ENCODE measurements at places on chromosomes 3 and 15.

- no peak for DNase-seq
These were observed 604.9 kb upstream of the AGTR1 start for GRCh38 chr3:148092624-148093347.

DNA sequence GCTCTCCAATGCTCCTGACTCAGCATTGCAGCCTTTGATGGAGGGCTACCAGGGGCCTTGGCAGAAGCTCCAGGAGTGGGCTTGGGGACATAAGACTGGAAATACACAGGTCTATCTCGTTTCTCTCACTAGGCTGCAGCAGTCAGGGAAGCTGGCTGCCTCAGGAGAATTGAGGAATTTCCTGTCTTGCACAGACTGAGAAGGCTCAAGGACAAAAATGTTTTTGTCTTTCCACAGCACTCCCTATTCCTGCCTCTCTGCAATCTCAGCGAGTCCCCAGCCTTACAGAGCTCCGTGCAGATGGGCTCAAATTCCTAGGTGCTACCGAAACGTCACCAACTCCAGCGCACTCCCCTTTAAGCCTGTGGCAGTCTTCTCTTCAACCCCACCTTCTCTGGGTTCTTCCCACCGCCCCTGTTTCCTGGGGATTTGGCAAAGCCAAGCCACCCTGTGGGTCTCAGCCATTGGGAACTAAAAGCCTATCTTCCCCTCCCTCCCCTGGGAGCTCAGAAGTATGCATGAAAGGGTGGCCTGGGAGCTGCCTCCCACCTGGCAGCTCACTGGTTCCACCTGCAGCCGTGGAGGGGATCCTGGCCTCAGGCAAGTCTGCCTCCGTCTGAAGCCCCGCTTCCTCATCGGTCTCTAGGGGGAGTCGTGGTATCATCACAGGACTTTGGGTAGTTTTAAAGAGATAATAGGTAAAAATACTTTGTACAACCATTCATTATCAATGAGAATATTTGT lies 322.6 kb upstream of the FRG2C start:
- DNase-seq = no peak

DNA sequence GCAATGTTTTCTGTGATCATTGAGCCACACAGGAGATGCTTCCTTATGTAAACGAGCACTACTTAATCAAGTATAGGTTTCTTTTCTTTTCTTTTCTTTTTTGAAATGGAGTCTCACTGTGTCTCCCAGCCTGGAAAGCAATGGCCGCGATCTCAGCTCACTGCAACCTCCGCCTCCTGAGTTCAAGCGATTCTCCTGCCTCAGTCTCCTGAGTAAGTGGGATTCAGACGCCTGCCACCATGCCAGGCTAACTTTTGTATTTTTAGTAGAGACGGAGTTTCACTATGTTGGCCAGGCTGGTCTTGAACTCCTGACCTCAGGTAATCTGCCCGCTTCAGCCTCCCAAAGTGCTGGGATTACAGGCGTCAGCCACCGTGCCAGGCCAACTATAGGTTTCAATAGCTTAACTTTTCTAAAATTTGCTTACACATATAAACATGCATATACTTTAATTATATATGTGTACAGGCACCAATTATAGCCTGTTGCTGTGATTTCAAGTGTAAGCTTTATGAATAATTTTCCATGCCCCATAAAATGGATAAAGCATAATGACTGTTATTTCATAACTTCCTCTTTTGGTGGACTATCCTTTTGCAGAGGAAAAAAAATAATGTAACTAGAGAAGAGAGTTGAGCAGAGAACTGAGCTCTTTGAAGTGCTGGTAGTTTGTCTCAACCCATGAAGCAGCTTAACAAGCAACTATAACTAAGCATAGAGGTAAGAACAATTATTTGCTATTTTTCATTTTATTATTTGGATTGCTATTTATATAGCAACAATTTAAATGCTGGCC lies 24.8 kb upstream of the MBNL1 start:
- DNase-seq = no peak

DNA sequence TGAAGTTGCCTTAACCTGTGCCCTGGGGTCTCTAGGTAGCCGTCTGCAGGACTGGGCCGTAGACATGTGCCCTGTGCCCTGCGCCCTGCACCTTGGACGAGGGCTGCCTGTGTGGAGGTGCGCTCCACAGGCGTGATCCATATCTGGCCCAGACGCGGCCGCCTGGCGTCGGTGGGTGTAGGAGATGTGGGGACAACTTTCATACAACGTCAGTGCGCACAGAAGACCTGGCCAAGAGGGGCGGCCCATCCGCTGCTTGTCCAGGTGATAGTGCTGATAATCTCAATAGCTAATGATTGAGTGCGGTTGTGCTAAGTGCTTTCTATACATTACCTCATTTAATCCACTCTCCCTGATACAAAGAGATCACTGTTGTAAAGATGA lies 665 bp upstream of the RASGRP1 start:
- DNase-seq = no peak

DNA sequence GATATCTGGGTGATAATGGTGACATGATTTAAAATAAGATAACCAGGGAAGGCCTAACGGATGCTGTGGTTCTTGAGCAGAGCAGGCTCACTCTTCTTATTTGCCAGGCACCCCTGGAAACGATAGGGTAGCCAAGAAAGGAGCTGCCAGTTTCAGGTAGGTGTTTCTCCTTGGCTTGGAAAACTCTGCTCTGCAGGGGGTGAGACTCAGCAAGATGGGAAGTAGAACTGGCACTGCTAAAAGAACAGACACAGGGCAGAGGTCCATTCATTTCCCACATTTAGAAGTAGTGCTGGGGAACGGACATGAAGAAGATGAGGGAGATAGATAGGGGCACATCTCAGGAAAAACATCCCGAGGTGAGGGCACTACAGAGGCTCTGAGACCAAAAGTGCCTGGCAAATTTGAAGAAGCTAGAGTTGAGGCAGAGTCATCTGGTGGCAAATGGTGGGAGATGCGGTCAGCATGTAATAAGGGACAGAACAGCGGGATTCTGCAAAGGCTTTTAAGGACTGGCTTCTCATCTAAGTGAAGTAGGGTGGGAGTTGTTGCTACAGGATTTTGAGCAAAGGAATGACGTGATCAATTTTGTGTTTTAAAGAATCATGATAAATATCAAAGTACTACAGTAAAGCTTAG lies 323.4 kb upstream of the PLSCR5 start:
- no peak for DNase-seq

DNA sequence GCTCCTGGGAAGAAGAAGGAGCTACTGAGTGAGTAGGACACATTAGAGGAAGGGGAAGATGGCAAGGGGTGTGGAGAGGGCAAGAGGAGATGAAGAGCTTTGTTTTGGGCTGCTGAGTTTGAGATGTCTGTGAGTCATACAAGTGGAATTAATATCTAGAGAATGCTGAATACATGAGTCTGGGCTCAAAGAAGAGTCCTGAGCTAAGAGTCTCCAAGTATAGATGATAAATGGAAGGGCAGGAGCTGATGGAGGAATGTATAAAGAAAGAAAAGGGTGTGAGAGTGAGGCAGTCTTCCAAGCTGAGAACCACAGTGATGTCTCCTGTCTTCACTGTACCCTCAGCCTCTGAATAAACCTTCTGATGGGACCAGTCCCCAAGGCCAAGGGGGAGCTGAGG lies 205.5 kb upstream of the MRPL3 start:
- no peak for DNase-seq

- no peak for DNase-seq
These were observed 13.9 kb upstream of the LRRC15 start for GRCh38 chr3:194383276-194383940.

DNA sequence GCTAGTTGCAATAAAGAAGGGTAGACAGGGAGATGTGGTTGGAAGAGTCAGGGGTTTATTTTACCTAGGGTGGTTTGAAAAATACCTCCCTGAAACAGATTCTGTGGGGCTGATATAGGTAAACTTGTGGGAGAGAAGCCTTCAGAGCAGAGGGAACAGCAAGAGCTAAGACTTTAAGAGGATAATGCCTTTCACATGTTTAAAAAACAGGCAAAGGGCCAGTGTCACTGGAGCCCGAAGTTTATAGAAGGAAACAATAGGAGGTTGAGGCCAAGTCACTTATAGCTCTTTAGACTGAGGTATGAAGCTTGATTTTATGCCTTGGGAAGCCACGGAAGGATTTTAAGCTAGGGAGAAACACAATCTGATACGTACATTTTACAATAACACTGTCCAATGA lies 448.7 kb downstream of the TAFA4 start:
- DNase-seq = no peak

GRCh38 chr3:16797831-16798230 lies 86.9 kb upstream of the PLCL2 start:
- no peak for DNase-seq

GRCh38 chr3:130537673-130538304 lies 20.8 kb downstream of the COL6A6 start:
- no peak for DNase-seq

DNA sequence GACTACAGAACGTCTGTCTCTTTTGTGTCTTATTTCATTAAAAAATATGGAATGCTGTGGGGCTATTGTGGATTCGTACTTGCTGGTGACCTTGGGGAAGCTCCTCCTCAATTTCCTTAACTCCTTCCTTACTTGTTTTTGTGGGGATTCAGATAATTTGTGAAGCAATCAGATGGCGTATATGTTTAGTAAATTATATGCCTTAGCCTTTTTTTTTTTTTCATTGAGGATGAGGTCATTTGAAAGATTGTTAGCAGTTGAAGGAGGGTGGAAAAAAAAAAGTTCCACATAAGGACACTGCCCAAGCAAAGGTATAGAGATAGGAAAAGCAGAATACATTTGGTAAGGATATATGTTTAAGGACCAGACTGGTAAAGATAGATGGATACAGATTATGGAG lies 3.3 kb downstream of the RNF13 start:
- no peak for DNase-seq

DNA sequence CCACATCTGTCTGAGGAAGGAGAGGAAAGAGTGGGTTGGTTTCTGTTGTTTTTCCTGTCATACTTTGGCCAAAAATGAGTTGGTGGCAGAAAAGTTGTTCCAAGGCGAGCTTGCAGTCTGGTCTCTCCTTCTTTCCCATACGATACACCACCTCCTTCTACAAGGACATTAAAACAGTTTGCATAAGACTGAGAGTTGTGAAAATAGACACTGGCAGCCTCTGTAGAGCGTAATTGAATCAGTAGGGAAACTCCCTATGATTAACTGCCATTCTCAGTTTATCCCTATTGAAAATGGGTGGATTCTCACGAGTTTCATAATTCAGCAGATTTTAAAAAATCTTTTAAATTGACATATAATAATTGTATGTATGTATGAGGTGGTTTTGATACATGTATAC lies 3.7 kb upstream of the LSG1 start:
- DNase-seq = no peak

- DNase-seq = no peak
These were observed 276.7 kb upstream of the RARB start for GRCh38 chr3:25151281-25151902.

DNA sequence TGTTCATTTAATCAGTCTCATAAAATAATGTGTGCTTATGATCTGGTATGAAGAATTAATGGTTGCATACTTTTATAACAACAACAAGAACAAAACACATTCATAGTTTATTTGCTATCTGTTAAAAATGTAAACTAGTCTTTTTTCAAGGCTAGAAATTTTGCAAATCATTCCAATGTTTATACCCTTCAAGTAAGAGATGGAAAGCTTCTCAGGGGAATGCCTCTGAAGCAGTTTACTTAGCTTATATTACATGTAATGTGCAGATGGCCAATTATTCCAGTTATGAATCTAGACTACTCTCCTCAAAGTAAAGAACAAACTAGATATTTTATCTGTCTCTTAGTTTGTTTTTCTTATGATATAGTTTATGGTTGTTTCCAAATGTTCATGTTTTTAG lies 575.4 kb downstream of the NAALADL2 start:
- no peak for DNase-seq

GRCh38 chr3:155736381-155736780 lies 8.5 kb downstream of the PLCH1 start:
- DNase-seq = no peak

DNA sequence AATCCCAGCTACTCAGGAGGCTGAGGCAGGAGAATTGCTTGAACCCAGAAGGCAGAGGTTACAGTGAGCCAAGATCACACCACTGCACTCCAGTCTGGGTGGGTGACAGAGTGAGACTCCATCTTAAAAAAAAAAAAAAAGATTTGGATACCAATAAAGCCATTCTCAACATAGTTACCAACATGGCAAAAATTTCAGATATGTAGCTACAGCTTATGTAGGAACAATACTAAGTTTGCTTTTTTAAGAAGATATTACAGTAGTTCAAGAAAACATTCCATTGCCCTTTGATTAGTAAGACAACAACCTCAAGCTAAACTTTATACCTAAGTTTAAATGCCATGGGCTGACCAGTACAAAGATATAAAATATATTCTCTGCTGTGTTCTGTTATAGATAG lies 34.4 kb downstream of the ZNF106 start:
- no peak for DNase-seq

DNA sequence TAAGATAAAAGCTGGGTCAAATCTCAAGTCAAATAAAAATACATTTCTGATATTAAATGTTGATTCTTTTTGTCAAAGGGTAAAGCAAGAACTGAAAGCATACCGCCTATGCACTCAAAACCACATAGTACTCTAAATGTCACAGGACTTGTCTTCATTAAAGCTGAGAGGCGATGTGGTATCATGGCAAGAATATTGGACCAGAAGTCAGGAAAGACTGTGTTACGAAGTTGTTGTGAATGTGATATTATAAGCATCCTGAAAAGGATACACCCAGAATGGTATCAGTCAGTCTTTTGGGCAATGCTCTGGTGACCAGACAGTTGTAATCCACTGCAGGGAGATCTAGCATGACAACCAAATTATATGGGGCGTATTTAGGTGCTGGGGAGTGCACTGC lies 33.8 kb downstream of the TIGIT start:
- DNase-seq = no peak

DNA sequence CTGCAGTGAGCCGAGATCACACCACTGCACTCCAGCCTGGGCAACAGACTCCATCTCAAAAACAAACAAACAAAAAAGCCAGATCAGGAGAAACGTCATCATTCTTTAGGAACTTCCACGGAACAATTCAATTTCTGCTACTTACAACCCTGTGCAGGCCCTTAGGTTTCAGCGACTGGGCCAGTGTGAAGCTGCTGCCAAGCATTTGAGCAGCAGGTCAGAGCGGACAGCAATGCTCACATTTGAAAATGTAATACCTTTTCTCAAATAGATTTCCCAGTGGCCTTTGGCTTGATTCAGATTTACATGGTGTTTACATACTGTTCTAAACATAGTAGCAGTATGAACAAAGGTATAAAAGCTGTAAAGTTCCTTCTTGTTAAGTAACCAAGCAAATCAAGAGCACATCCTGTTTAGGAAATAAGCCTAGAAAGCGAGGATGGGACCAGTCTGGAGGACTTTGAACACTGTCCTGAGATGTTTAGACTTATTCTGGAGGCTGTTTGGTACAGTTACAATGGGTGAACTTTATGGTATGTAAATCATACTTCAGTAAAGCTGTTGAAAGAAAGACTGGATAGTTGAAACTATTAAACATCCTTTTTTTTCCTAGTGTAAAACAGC lies 141.2 kb downstream of the HCN4 start:
- DNase-seq = no peak

DNA sequence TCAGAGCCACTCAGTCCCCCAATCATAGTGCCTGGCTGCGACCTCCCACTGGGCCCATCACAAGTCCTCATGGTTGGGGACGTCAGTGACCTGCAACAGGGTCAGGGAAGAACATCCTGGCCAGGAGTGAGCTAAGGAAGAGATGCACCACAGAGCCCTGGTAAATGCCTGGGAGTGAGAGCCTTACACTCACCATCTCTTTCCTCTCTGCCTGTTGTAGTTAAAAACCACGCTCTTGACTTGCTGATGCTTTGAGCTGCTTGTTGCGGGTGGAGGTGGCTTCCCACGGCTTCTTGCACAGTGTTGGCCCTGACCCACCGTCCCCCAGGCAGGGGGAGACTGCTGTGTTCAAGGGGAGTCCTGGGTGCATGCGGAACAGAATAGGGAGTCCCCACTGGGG lies 91.1 kb upstream of the RGMA start:
- DNase-seq = no peak

Data from esophagus squamous epithelium (tissue), 5 donors.